Activated naive CD4-positive, alpha-beta T cell (primary cell): ENCODE measurements at places on chromosomes 12 and 14.

GRCh38 chr12:119956047-119956446 lies 33.0 kb upstream of the BICDL1 start:
- DNase-seq, result no peak

DNA sequence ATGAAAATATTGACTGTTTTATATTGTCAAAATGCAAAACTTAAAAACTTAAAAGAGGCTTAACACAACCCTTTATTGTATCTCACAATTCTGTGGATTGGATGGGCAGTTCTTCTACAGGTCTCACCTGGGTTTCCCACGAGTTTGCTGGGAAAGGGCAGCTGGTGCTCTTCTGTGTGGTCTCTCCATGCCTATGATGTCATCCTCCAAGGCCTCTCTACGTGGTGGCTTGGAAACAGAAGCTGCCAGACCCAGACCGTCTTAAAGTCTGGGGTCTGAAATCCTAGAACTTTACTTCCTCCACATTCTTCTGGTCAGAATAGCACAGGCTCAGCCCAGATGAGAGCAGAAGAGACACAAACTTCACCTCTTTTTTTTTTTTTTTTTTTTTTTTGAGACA lies 36.5 kb upstream of the KICS2 start:
- no peak for DNase-seq

- no peak for DNase-seq
Measured at GRCh38 chr14:66137081-66137480, 349.1 kb upstream of the CCDC196 start.

DNA sequence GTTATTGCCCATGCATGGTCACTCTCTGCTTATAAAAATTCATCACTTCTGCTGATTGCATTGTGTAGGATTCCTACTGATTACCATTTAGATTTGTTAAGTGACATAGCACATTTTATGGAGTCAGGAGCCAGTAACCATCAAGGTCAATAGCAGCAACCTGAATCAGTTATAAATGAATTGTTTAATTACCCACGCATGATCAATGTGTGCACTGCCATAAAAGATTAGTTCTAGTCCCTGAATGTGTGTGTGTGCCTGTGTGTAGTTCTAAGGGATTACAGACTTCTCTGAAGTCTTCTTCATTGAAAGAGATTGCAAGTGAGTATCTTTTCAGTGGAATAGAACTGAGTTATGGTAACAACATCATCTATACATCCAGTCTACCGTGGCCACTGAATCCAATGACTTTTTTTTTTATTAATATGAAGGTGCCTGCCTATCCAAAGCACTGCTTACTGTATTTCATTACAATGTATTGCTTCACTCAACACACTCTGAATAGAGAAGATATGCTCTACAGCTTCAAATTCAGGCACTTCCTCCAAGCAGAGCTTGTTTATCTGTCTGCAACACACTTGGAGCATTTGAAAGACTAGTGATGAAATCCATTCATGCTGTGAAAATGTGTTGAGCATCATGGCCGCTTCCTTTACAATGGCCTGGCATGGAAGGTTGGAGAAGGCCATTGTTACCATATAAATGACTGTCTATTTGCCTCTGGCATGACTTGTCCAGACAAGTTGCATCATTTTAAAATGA lies 381.7 kb downstream of the DIO2 start:
- no peak for DNase-seq

GRCh38 chr12:27335364-27336281 lies 3.0 kb downstream of the BMAL2 start:
- DNase-seq, result no peak

DNA sequence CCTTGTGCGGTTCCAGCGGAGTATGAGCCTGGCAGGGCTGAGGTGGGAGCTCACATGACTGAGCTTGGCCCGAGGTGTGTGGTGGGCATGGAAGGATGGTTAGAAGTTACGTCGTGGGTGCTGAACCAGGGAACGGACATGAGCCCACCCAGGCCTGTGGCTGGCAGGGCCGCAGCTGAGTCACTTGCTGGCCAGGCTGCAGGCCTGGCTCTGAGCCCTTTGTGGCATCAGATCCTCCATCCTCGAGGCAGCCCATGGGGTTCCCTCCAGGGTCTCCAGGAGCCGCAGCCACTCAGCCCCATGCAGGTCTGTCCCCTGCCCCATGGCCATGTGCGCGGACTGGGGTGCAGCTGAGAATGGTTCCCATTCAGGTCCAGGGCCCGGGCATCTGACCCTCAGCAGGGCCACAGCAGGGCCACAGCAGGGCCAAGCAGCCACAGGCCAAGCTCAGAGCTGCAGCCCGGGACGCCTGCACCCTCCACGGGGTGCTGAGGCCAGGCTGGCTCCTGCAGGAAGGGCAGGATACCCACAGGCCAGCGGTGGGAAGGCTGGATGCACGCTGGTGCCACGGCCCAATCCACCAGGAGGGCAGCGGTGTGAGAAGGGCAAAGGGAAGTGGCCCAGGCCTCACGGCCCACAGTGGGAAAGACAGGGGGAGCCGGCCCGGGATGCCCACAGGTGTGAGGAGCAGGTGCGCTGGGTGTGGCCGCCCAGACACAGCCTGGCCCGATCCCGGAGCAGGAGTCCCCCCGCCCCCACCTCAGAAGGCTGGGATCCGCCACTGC lies 26.3 kb upstream of the ULK1 start:
- no peak for DNase-seq

- DNase-seq, result no peak
Measured at GRCh38 chr14:45905672-45906071, 652.7 kb upstream of the MIS18BP1 start.

DNA sequence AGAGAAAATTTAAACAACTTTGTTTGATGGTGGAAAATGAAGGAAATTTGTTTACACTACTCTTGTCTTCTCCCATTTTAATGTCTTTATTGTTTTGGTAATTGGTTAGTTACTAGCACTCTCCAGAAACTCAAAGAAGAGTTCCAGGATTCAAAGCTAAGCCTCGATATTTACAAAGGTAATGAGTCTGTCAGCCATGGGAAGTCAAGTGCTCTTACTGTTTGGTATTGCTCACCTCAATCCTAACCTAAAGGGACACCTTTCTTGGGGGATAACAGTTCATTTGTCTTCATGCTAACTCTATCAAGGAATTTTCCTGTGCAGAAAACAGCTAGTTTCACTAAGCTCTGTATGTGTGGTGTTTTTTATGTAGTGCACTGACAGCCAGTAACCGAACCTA lies 222.9 kb upstream of the LMO3 start:
- no peak for DNase-seq
